ENCODE measurements at places on chromosomes 7 and 10.

DNA sequence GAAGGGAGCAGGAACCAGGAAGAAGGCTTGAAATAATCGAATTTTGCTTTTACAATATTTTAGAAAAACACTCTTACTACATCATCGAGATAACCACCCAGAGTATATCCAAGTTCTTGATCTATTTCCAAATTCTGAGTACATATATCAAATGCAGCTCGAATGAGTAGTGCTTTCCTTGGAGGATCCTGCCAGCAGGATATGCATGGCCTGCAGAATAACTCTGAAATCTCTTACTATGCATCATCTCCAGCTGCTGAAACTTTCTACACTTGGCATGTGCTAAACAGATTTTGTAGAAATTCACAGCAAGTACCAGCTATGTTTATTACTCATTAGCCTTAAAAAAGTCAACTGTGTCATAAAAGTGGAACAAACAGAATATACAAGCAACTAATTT lies 44.0 kb upstream of the ANK3 start:
- H3K27me3 ChIP-seq: no peaks in the 10 kb centered on the region
- DNase-seq: no peak
- H3K27ac ChIP-seq: no peak overlapping the region

- no peaks in the 10 kb centered on the region for H3K27me3 ChIP-seq
- no peak overlapping the region for H3K27ac ChIP-seq
- DNase-seq: no peak
- H3K4me1 ChIP-seq: peaks cover 4% of the 10 kb centered on the region
- H3K36me3 ChIP-seq: no peaks in the 10 kb centered on the region
Observed at GRCh38 chr10:87991946-87992345, 128.5 kb downstream of the PTEN start.

GRCh38 chr10:132283604-132284382 lies 24.0 kb downstream of the STK32C start:
- H3K27ac ChIP-seq: no peak overlapping the region
- DNase-seq: no peak
- no peak overlapping the region for H3K4me3 ChIP-seq
- no peaks in the 10 kb centered on the region for H3K27me3 ChIP-seq

DNA sequence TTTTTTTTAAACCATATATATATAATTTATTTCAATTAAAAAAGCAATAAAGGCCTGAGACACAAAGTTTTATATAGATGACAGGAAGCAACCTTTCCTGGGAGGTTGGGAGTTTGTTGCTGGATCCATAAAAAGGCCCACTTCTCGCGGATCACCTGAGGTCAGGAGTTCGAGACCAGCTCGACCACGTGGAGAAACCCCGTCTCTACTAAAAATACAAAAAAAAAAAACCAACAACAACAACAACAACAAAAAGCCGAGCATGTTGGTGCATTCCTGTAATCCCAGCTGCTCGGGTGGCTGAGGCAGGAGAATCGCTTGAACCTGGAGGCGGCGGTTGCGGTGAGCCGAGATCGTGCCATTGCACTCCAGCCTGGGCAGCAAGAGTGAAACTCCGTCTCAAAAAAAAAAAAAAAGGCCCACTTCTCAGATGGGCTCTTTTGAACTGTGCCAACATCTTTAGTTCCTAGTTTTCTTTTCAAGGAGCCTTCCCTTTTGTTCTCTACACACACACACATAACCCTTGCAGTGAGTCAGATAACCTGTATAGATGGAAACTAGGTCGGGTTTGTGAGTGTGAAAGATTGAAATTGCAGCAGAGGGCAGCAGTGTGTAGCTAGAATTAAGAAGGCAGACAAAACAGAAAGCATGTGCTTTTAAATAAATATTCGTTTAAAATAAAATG lies 1.2 kb upstream of the SMNDC1 start:
- DNase-seq: no peak
- H3K36me3 ChIP-seq: peaks cover 24% of the 10 kb centered on the region
- peak overlapping the region; percentile 91 for H3K4me3 ChIP-seq
- no peaks in the 10 kb centered on the region for H3K27me3 ChIP-seq
- H3K4me1 ChIP-seq: peaks cover 24% of the 10 kb centered on the region
- H3K27ac ChIP-seq: peak overlapping the region; percentile 93

- H3K36me3 ChIP-seq: no peaks in the 10 kb centered on the region
- peaks cover 12% of the 10 kb centered on the region for H3K27me3 ChIP-seq
- no peak for DNase-seq
- H3K27ac ChIP-seq: no peak overlapping the region
- H3K4me1 ChIP-seq: peaks cover 6% of the 10 kb centered on the region
- no peak overlapping the region for H3K4me3 ChIP-seq
Observed at GRCh38 chr7:71735961-71736556, 604.1 kb downstream of the GALNT17 start.

DNA sequence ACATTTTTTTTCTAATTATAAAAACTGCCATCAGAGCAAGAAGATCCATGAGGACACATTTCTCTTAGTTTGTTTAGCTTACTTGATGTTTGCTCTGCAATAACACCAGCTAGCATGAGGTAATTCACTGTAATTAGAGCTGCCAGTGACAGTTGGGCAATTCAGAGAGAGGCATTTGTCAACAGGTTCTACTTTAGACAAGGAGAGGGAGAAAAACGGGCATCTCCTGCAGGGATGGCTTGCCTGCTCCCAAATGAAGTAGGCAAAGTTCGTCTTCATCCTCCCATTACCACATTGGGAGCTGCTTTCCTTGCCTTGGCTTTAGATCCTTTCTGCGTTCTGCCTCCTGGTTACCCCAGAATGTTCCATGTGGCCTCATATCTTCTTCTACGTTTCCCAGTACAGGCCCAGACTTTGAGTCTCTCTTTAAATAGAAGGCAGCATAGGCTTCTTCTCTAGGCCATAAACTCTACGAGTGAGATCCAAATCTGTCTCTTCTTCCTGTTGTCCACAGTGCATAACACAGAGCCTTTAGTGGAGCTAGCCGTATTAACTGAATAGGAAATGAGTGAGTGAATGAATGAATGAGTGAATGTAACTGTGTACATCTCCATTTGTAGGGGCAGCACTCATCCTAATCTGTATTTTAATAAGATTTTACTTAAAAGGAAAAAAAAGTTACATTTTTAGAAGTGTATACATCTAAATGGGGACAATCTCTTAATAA lies 21.2 kb downstream of the ASB15 start:
- H3K36me3 ChIP-seq: peaks cover 6% of the 10 kb centered on the region
- no peak overlapping the region for H3K27ac ChIP-seq
- peaks cover 11% of the 10 kb centered on the region for H3K27me3 ChIP-seq
- peaks cover 6% of the 10 kb centered on the region for H3K4me1 ChIP-seq
- H3K4me3 ChIP-seq: no peak overlapping the region

DNA sequence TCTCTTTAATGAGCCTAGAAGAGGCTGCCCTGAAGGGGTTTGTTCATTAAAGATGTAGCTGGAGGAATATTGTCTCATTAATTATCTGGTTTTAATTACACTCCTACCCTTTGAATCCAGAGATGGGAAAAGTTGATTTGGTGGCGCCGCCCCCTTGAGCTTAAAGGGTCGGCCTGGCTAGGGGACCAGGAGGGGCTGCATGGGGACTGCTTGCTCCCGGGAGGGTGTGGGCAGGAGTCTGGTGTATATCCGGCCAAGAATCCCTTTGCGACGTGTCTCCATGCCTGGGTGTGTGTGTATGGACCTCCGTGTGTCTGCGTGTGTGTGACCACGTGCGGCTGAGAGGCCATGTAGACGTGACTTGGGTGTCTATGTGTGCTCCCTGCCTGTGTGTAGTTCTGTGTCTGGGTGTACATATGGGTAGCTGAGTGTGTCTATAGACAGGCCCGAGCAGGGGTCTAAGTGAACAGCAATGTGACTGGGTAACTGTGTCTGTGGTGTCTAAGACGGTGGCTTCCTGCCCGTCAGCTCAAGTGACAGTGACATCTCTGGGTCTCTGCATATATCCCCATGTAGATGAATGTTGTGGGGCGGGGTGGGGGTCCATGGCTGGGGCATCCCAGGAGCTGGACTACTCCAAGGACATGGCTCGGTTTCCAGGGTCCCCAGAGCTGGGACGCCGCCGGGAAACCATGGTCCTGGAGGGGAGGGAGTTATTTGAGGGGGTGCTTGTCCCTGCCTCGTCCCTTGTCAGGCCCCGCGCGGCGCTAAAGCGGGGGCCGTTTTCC lies 10.7 kb downstream of the LBX1 start:
- peaks cover 95% of the 10 kb centered on the region for H3K27me3 ChIP-seq
- H3K4me3 ChIP-seq: no peak overlapping the region
- peaks cover 15% of the 10 kb centered on the region for H3K36me3 ChIP-seq
- DNase-seq: no peak
- peaks cover 26% of the 10 kb centered on the region for H3K4me1 ChIP-seq
- no peak overlapping the region for H3K27ac ChIP-seq

DNA sequence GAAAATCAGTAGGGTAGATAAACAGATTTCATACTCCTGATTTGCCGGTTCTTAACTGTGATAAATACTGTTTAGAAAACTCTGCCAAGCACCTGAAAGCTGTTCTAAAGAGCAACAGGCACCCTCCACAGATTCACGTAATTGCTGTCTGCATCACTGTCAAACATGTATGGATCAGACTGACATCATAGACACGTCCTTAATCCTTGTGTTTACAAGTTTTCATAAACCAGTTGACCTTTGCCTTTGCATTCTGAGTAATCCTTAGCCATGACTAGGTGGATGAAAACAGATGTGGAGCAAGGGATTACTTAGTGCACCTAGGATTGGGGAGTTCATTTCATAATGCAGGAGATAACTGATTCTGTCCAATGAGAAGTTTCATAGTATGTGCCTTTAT lies 41.6 kb downstream of the SLC39A12 start:
- H3K27ac ChIP-seq: no peak overlapping the region
- no peak overlapping the region for H3K4me3 ChIP-seq
- H3K27me3 ChIP-seq: no peaks in the 10 kb centered on the region
- H3K4me1 ChIP-seq: no peaks in the 10 kb centered on the region
- DNase-seq: no peak
- H3K36me3 ChIP-seq: no peaks in the 10 kb centered on the region

- H3K27ac ChIP-seq: no peak overlapping the region
- peaks cover 19% of the 10 kb centered on the region for H3K4me1 ChIP-seq
- no peak overlapping the region for H3K4me3 ChIP-seq
- H3K36me3 ChIP-seq: peaks cover 20% of the 10 kb centered on the region
- no peaks in the 10 kb centered on the region for H3K27me3 ChIP-seq
Observed at GRCh38 chr7:5827755-5828154, 46.3 kb upstream of the RNF216 start.

GRCh38 chr10:71134732-71135211 lies 77.6 kb upstream of the UNC5B start:
- H3K4me1 ChIP-seq: no peaks in the 10 kb centered on the region
- H3K27ac ChIP-seq: no peak overlapping the region
- peaks cover 89% of the 10 kb centered on the region for H3K27me3 ChIP-seq

GRCh38 chr7:117112640-117113039 lies 159.3 kb downstream of the ST7 start:
- no peak overlapping the region for H3K4me3 ChIP-seq
- peaks cover 1% of the 10 kb centered on the region for H3K36me3 ChIP-seq
- no peaks in the 10 kb centered on the region for H3K27me3 ChIP-seq

GRCh38 chr10:58107506-58107905 lies 160.2 kb downstream of the IPMK start:
- peaks cover 17% of the 10 kb centered on the region for H3K27me3 ChIP-seq
- H3K4me1 ChIP-seq: no peaks in the 10 kb centered on the region
- no peaks in the 10 kb centered on the region for H3K36me3 ChIP-seq
- no peak overlapping the region for H3K27ac ChIP-seq
- no peak overlapping the region for H3K4me3 ChIP-seq

GRCh38 chr7:111518264-111518663 lies 44.0 kb downstream of the IMMP2L start:
- H3K27ac ChIP-seq: no peak overlapping the region
- H3K4me3 ChIP-seq: no peak overlapping the region
- no peaks in the 10 kb centered on the region for H3K4me1 ChIP-seq
- no peak for DNase-seq
- H3K27me3 ChIP-seq: no peaks in the 10 kb centered on the region

Measured in central memory CD8-positive, alpha-beta T cell (primary cell).